ENCODE measurements at places on chromosomes 5 and 9. TPM values are rescaled to one million over a fixed set of nuclear protein-coding genes. Genes with fewer than 3 reads are reported as not detected.

Gene ROPN1L
- not detected for total RNA-seq

DNA sequence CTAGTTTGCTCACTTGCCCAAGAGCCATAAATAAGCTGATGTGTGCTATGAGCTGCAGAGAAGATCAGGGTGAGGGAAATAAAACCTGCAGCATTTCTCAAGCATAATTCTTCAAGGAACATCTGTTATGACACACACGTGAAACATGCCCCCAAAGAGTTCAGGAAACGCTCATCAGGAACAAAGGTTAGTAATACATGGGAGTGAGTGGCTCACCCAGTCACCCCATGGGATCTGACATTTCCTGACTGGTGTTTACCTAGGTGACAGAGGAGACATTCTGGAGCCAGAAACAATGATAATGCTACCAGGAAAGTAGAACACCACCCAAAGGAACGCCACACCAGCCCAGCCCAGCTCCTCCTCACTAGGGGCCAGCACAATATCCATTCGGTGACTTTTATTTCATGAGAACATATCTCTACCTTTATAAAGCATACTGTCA lies 66.0 kb downstream of the FRMD3 start:
- H3K27me3 ChIP-seq, result no peaks in the 10 kb centered on the region
- H3K4me1 ChIP-seq, result peaks cover 8% of the 10 kb centered on the region
- DNase-seq, result no peak
- no peak overlapping the region for H3K4me3 ChIP-seq

- no peak for DNase-seq
- no peaks in the 10 kb centered on the region for H3K27me3 ChIP-seq
- H3K27ac ChIP-seq, result no peak overlapping the region
- H3K4me1 ChIP-seq, result no peaks in the 10 kb centered on the region
- H3K36me3 ChIP-seq, result no peaks in the 10 kb centered on the region
Observed at GRCh38 chr5:164139423-164139822, 634.0 kb downstream of the MAT2B start.

GRCh38 chr5:136492587-136492986 lies 127.2 kb upstream of the TRPC7 start:
- no peak overlapping the region for H3K27ac ChIP-seq
- no peaks in the 10 kb centered on the region for H3K36me3 ChIP-seq
- H3K4me3 ChIP-seq, result no peak overlapping the region
- no peaks in the 10 kb centered on the region for H3K27me3 ChIP-seq
- no peak for DNase-seq

DNA sequence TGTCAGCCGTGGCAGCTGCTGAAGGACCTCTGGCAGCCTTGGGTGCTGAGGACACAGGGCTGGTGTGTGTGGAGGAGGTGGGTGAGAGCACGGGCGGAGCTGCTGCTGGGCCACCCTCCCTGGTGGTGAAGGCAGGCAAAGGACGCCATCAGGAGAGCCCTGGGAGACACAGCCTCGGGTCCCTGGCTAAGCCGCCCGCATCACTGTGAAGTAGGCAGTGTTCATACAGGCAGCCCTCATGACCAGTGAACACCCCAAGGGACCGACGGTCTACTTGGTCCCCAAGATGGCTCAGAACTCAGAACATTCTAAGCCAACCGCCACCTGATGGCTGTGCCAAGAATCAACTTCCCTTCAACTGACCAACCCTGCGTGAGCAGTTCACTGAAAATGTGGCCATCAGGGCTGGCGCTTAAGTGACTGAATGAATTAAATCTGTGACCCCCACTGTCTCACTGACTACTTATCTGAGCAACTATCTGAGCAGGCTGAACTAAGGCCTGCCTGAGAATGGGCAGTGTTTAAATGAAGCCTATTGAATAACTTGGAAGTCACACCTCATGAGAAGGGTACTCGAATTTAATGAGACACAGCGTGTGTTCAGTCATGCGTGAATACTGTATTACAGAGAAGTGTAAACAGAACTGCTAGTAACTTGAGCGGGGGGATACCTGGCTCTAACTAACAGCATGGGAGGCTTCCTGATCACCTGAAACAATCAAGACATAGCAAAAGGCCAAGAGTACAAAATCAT lies 54.7 kb upstream of the SIMC1 start:
- H3K4me3 ChIP-seq, result no peak overlapping the region
- H3K27ac ChIP-seq, result no peak overlapping the region
- H3K4me1 ChIP-seq, result no peaks in the 10 kb centered on the region
- DNase-seq, result no peak

GRCh38 chr9:130303613-130304055 lies 38.1 kb downstream of the HMCN2 start:
- no peak overlapping the region for H3K4me3 ChIP-seq
- no peaks in the 10 kb centered on the region for H3K4me1 ChIP-seq
- no peaks in the 10 kb centered on the region for H3K36me3 ChIP-seq
- no peak overlapping the region for H3K27ac ChIP-seq
- no peak for DNase-seq

DNA sequence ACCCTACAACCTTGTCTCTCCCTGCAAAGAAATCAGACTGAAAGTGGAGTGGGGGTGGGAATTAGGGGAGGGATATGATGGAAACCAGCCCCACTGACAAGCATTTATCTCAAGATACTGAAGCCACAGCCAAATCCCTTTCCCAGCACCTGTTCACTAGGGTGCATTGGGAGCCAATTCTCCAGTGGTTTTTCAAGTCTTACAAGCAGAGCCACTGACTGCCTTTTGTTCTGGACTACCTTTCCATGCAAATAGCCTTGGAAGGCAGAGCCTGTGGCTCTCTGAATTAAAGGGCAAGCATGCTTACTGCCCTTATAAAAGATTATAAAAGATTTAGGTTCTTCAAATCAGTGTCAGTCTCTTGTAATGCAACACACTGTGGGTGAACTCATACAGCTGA lies 8.8 kb upstream of the GGTA1 start:
- peaks cover 2% of the 10 kb centered on the region for H3K27me3 ChIP-seq
- H3K27ac ChIP-seq, result no peak overlapping the region
- H3K4me3 ChIP-seq, result no peak overlapping the region

Gene CSF1R
- total RNA-seq, result 20.0 TPM

DNA sequence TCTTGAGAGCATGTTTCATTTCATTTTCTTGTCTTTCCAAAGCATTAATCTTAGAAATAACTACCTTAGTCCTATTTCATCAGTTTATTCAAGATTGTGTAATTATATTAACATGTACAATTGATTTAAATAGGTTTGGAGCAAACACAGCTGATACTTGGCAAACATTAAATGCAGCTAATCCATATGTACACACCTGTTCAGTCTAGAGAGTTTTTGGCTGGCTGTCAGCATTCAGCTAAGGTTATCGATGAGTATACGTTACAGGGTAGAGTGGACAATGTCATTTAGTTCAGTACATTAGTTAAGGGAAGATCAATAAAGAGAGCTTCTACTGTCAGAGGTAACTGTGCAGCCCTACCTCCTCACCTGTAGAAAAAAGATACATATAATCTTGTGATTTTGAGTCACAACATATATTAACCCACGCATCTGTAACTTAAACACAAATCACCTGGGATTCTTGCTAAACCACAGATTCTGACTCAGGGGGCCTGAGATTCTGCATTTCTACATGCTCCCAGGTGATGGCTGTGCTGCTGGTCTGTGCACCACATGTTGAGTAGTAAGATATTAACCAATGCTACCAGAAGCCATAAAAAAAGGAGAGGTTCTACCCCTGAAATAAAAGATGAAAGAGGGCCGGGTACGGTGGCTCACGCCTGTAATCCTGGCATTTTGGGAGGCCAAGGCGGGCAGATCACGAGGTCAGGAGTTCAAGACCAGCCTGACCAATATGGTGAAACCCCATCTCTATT lies 34.1 kb upstream of the PCA3 start:
- no peaks in the 10 kb centered on the region for H3K4me1 ChIP-seq
- H3K27ac ChIP-seq, result no peak overlapping the region
- no peak for DNase-seq
- no peak overlapping the region for H3K4me3 ChIP-seq
- H3K36me3 ChIP-seq, result no peaks in the 10 kb centered on the region

DNA sequence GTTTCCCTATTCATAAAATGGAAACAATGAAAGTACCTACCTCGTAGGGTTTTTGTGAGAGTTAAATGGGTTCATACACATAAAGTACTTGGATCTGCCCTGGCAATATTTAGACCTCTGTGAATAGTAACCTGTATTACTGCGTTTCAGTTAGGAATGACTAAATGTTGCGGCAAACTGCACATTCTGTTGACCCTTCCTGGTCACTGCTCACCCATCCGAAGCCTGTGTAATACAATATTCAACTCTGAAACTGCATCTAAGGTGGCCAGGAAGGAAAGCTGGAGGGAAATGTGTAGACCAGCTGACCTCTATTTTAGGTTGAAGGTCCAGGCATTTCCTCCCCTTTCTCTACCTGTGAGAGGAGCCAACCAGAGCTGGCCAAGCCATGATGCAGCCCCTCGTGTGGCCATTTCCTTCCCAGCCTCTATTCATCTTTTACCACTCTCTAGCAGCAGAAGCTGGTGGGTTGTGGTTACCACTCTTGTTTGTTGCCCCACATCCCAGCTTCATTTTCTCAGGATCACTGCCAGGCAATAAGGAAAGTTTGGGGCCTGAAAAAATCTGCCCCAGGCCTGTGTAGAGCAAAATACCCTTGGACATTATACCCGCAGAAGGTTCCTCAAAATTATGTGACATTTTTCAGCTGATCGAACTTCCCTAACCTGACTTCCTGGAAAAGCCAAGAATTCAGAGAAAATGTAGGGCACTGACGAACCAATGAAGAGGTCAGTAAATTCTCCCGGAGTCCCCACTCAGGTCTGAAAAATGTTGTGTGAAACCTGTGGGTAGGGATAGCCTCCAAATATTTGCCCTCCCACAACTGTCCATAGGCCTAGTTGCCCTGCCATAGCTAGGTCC lies 20.5 kb upstream of the PDCD1LG2 start:
- no peaks in the 10 kb centered on the region for H3K36me3 ChIP-seq
- no peak for DNase-seq
- no peaks in the 10 kb centered on the region for H3K4me1 ChIP-seq
- H3K27me3 ChIP-seq, result no peaks in the 10 kb centered on the region

All from psoas muscle (tissue), 8 donors.